ENCODE measurements at places on chromosomes 5 and 9.

GRCh38 chr9:79430619-79431018 lies 141.1 kb upstream of the TLE4 start:
- DNase-seq = no peak

GRCh38 chr5:177303925-177304391 lies 359 bp downstream of the PRELID1 start:
- DNase-seq = no peak

DNA sequence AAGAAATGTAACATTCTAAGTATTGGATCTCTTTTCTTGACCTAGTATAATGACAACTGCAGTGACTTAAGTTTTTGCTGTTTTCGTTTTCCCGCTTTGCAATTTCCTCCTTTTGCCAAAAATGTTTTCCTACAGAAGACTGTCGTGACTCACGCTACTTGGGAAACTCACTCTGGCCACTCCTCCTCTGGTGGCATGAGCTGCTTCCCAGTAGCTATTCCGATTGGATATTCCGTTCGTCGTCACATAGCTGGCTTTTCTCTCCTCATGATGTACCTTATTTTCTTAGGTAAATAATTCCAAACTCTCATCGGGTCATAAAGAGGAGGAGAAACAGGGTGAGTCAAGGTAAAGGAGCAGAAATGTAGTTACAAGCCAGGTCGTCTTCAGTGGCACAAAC lies 64.9 kb downstream of the GOLPH3 start:
- no peak for DNase-seq

DNA sequence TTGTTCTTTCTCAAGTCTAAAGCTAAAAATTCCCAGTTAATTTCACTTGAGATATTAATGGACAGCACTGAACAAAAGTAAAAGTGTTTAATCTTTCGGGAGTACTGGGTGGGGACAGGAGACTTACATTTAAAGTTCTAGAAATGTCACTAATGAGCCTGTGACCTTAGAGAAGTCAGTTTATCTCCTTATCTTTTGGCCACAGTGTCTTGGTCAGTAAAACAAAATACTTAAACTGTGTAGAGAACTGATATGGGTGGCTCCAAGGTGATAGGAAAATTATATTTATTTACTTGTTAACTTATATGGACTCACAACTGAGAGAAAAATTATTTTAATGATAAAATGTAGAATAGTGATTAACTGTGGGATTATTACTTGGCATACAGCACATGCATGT lies 8.9 kb downstream of the IPO11 start:
- DNase-seq = no peak

GRCh38 chr5:147857302-147858129 lies 21.0 kb upstream of the SCGB3A2 start:
- peak; percentile 19 for DNase-seq

- no peak for DNase-seq
These were observed 21.7 kb upstream of the CCNH start for GRCh38 chr5:87434461-87434860.

- no peak for DNase-seq
These were observed 16.3 kb downstream of the CLTA start for GRCh38 chr9:36207016-36207415.

GRCh38 chr9:3478549-3478953 lies 47.2 kb downstream of the RFX3 start:
- DNase-seq = no peak

DNA sequence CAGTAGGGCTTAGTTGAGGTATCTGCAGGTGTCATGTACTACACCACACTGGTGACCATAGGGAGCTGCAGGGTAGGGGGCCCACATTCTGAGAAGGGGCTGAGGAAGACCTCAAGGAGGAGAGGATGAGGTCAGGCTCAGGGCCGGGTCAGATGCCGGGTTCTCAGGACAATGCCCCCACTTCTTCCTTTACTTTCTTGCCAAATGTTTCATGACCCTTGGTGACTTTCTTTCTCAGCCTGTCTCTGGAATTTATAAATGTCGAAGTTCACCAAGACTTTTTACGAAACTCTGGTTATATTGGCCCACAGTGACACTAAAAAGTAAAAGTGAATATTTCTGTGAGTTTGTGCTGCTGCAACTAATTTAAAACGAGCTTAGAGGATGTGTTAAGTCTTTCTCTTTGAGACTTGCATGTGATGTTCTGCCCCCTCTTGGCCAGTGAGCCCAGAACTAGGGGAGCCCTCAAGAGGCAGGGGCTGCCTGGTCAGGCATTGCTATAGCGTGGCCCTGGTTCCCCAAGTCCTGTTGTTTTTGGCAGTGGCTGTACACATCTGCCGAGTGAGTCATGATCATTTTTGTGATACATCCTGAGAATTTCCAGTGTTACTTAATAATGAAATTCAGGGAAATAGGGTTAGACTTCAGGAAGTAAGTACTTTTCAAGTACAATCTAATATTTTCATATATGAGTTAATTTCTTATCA lies 11.2 kb downstream of the ACO1 start:
- DNase-seq = no peak

- DNase-seq = no peak
These were observed 126.1 kb upstream of the CPEB4 start for GRCh38 chr5:173762045-173762444.

GRCh38 chr5:122112063-122112462 lies 17.3 kb upstream of the ZNF474 start:
- no peak for DNase-seq

DNA sequence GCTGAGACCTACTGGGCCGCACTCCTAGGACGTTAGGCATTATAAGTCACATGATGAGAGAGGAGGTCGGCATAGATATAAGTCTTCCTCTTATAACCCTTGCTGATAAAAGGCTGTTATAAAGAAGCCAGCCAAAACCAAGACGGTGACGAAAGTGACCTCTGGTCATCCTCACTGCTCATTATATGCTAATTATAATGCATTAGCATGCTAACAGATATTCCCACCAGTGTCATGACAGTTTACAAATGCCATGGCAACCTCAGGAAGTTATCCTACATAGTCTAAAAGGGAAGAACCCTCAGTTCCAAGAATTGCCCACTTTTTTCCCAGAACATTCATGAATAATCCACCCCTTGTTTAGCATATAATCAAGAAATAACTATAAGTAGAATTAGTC lies 222.4 kb downstream of the TLE1 start:
- DNase-seq = no peak

DNA sequence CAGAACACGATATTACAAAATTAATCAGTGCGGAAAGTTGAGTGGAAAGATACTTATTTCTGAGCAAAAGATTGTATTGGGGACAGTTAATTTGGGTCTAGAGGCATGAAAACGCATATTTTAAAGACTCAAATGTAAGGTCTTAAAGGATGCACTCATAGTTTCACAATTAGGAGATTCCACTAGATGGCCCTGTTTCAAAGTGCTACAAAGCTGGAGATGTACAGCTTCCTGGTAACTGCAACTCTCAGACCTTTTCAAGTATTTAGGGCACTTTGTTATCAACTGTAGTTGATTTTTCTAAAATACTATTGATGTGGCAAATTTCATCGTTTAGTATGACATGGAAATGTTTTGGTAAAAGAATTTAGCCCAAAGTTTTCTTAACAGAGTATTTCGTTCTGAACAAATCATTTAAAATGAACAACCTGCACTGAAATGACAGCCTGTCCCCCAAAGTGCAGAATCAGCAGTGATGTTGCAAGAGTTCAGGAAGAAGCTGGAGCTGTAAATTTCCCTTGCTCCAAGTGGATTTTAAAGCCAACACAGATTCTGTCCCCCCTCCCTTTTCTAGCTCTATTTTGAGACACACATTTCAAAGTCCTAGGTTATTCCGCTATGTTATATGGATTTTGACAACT lies 16.2 kb upstream of the NDUFB6 start:
- no peak for DNase-seq

GRCh38 chr9:135770771-135771170 lies 68.8 kb downstream of the KCNT1 start:
- no peak for DNase-seq

DNA sequence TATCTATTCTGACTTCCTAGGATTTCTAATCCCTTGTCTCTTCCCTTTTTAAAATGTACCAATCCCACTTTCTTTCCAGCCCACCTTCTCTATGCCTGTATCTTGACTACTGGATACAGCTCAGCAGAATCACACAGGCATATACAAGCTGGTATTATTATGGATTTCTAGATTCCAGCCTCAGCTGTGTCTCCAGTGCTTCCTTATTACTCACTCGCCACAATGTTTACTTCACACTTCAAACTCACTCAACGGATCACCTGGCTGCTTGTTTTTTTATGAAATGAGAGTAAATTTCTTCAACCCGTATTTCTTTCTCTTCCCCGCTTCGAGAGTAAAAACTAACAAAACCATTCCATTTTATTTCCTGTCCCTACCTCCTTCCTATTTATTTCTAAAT lies 38.8 kb downstream of the CWC27 start:
- no peak for DNase-seq

DNA sequence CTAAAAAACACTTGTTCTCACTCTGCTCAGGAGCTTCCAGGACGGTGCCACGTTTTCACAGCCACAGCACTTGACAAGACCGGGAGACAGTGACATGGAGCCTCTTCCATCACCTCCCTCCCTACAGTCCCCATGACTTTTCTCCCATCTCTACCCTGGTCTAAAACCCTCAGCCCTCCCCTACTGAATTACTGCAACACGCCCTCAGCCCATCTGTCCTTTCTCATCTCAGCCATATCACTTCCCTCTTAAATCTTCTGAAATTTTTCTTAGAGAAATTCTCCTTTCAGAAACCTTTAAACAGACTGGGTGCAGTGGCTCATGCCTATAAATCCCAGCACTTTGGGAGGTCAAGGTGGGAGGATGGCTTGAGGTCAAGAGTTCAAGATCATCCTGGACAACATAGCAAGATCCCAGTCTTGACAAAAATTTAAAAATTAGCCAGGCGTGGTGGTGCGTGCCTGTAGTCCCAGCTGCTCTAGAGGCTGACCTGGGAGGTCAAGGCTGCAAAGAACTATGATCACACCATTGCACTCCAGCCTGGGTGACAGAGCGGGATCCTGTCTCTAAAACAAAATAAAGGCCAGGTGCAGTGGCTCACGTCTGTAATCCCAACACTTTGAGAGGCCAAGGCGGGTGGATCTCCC lies 125.8 kb downstream of the MYO10 start:
- no peak for DNase-seq

GRCh38 chr9:110575169-110575568 lies 4.4 kb downstream of the SVEP1 start:
- no peak for DNase-seq

- no peak for DNase-seq
These were observed 4.9 kb downstream of the EDIL3 start for GRCh38 chr5:84379749-84380148.

GRCh38 chr5:85159395-85159794 lies 774.7 kb upstream of the EDIL3 start:
- DNase-seq = no peak

GRCh38 chr9:36959681-36960574 lies 74.1 kb downstream of the PAX5 start:
- DNase-seq = no peak

- no peak for DNase-seq
These were observed 23.1 kb upstream of the TRPM3 start for GRCh38 chr9:71144495-71144894.

DNA sequence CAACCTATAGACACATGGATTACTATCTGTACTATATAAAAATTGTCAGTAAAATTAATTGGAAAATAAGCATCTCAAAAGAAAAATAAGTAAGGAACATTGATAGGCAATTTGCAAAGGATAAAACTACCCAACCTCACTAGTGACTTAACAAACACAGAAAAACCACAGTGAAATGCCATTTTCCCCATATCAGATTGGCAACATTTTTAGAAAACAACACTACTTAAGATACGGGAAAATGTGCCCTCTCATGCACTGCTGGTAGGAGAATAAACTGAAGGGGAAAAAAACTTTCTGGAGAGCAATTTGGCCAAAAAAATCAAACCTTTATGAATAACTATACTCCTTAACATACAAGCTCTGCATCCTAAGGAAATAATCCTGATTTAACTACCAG lies 254.0 kb downstream of the DEPDC1B start:
- no peak for DNase-seq

- no peak for DNase-seq
These were observed 14.3 kb downstream of the GAPT start for GRCh38 chr5:58505502-58505901.

DNA sequence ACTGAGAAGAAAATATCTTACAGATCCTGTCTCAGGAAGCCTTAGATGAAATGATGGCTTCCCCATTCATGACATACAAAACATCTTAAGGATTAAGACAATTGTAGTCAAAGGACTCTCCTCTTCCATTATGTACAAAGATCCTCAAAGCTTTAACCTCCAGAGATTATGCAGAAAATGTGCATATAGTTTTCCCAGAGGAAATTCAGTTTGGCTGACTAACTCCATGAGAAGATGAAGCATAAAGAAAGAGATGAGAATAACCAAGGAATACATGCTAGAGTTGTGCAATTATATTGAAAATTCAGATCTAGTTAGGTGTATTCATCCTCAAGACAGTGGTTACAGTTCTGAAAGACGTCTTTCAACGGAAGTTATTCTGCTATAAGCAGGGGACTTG lies 18.6 kb upstream of the NDUFS4 start:
- DNase-seq = no peak

- DNase-seq = no peak
These were observed 8.8 kb downstream of the FAM200C start for GRCh38 chr5:160390787-160391696.

GRCh38 chr9:129109537-129109903 lies 1.1 kb downstream of the CRAT start:
- no peak for DNase-seq

DNA sequence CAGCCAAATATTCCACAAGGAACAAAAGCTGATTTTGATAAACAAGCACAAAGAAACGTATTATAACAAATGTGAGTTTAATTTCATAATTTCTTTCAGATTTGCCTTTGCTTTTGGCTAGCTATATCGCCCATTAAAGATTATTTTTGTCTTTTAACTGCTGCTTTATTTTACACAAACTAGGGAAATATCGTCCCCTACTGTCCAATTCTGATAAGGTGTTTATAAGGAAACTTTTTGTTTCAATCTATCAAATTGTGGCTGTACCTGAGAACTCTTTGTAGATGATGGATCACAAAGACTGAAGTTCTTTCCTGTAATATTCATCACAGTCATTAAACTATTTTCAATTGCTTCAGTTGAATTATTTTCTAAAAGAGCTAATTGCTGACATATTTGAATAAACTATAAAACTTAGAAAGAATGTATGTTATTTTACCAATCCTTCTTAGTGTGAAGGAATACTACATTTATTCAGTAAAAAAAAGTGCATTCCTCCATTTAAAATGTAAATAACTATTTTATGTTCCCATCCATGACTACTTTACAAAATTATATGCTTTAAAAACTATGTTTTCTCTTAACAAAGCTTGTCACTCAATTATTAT lies 431.3 kb upstream of the ITGA1 start:
- DNase-seq = no peak

DNA sequence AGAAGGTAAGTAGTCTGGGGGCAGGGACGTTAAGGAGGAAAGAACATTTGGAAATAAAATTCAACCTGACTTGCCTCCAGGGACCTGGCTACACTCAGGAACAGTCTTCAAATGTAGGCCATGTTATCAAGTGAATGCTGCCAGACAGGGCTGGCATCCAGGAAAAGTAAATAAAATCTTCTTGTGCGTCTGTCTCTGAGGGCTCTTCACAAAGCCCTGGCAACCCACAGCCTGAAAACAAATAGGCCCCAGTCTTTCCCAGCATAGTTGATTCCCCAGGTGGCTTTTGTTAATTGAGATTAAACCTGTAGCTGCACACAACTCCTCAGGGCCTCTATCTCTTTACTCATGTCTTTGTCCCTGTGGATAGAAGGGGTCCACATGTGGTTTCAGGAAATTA lies 55.4 kb downstream of the STK32A start:
- no peak for DNase-seq

GRCh38 chr5:40630126-40630525 lies 49.6 kb upstream of the PTGER4 start:
- DNase-seq = no peak
